ENCODE measurements at places on chromosomes 12 and 14.

DNA sequence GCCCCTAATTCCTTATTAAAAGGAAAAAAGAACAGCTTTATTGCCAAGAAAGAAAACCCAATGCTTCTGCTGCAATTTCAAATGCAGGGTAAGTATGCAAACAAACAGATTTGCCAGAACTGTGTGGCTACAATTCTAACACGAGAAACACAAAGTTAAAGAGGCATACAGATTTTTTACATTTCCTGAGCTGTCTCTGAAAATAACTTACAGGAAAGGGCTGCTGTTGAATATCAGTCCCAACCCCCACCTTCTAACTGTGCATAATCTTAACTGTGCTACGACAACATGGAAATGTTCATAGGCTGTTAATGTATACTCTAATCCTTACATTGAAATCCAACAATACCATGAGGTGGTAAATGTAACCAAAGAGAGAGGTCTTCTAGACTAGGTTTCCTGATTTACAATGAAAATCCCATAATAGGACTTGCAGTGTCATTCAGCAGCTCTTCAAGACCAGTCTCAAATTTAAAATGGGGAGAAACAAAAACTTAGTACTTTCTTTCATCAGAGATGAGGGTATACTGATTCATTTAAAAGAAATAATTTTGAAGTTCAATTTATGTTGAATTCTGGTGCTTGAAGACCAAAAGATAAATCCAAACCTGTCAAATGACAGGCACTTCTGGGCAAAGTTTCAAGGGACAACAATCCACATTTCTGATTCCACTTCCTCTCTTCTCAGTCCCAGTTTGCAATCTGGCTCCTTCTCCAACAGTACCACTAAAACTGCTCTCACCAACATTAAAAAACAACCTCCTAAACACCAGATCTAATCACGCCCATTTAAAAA, 14.4 kb downstream of the FGD6 start:
- no peak for DNase-seq

- DNase-seq, result no peak
These were observed 164.0 kb downstream of the NUAK1 start for GRCh38 chr12:105974738-105975137.

- no peak for DNase-seq
These were observed 13.6 kb upstream of the TBC1D30 start for GRCh38 chr12:64810831-64811230.

DNA sequence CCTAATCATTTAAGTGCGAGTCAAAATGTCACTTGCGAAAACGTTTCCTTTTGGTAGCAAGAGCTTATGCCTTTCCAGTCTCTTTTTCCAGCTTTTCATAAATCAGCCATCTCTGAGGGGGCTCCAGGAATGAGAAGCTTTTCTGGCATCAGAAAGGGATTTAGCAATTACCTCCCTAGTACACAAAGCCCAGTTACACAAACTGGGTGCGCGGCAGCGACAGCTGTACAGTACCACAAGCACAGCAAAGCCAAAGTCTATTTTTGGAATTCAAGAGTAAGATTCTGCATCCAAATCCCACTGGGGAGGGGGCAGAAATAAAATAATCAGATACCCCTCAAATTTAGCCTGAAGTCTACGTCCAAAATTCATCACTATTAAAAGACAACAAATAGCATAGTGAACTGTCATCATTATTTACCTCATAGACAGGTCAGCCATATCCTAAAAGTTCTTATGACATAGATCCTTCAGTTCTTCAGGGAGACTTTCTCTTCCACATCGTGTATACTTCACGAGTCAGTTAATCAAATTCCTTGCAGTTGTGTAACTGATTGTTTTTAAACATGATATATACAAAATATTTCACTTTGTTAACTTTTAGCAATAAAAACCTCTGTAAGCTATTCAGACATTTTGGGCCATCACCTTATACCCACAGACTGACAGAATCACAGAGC, 150.8 kb downstream of the TTC7B start:
- DNase-seq, result no peak

DNA sequence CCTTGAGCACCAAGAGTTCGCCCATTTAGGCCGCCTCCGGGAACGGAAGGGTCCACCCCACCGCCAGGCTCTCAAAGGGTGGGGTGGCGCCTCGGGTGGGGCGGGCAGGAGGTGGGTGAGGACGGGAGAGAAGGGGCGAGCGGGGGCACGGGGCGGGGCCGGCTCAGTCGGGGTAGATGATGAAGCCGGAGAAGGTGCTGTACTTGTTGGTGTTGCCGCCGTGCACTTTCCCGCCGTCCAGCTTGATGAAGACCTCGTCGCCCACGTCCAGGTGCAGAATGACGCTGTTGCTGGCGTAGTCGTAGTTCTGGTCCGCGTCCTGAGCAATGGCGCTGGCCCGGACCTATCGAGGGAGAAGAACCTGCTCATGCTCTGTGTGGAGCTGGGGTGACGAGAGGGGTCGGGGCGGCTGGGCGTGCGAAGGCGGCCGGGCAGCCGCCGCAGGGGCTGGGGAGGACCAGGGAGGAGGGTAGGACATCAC, 4.1 kb downstream of the C1QL4 start:
- no peak for DNase-seq

DNA sequence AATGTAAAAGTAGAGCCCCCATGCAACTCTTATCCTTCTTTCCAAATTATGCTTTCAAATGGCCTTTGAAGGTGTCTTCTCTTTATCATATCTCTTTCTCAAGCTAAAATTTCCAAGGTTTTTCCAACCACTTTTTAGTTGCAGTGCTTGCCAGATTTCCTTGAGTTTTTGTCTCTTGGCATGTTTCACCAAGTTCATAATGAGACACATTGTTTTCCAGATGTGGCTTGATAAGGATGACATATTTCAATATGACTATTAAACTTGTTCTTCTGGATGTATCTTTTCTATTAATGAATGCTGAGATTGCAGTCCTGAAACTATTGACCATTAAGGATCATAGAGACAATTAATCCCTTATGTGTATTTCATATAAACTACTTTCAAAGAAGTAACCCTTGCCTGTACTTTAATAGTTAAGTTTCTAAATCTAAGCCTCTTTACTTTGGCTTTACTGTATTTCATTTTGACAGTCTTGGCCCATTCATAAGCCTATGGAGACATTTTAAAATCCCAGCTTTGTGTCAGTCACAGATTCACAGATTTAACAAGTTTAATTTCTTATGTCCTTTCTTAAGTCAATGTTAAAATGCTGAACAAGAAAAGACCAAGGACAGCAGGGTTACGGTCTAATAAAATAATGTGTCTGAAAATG, 151.5 kb downstream of the LRFN5 start:
- no peak for DNase-seq

- no peak for DNase-seq
These were observed 74.0 kb downstream of the KIF21A start for GRCh38 chr12:39368891-39369290.

DNA sequence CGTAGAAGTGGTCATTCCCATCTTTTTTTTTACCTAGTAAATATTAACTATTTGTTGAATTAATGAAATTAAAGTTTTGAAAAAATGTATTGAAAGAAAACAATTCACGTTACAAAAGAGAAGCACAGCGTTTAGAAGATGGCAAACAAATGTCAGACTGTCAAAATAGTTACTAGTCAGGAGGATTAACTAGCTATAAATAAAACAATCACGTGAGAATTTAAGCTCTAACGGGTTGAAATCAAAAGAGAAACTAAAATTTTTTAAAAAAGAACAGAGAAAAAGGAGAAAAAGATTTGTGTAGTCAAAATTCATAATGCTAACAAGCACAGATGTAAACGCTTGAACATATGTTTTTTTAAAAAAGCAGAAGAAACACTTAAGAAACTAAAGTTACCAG, 26.4 kb downstream of the DDHD1 start:
- DNase-seq, result no peak

- DNase-seq, result no peak
These were observed 119.6 kb downstream of the GCH1 start for GRCh38 chr14:54782751-54783659.

- no peak for DNase-seq
These were observed 10.0 kb upstream of the CALCOCO1 start for GRCh38 chr12:53737093-53737808.

DNA sequence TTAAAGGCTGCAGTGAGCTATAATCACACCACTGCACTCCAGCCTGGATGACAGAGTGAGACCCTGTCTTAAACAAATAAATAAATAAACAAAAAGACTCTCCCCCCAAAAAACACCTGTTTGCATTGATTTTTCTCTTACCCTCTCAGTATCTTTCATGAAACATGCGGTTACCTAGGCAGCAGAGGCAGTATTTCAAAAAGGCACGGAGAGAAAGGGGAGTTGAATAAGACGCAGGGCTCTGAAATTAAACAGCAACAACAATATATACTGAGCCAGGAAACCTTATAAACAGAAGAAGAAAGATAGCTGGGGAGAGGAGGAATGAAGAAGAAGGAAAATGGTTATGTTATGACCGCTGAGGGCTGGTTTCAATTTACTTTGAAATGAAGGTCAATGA, 277.6 kb downstream of the BTG1 start:
- DNase-seq, result no peak

DNA sequence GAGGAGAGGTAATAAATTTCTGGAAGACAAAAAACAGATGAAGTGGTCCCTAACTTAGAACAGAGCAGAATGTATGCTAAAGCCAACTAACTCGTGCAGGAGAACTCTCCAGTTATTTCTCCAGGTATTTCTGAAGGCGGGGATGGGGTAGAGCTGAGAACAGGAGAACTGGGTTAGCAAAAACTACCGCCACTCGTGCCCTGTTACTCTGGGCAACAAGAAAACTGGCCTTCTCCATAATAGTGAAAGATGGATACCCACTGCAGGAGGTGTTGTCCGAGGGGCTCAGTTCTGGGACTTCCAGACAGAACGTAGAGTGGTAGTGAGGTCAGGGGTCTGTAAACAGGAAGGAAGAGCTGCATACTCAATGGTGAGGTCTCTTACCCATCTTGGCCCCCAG, 187.3 kb upstream of the FRMD6 start:
- no peak for DNase-seq

GRCh38 chr12:104910196-104910840, 47.8 kb downstream of the SLC41A2 start:
- peak; percentile 13 for DNase-seq

DNA sequence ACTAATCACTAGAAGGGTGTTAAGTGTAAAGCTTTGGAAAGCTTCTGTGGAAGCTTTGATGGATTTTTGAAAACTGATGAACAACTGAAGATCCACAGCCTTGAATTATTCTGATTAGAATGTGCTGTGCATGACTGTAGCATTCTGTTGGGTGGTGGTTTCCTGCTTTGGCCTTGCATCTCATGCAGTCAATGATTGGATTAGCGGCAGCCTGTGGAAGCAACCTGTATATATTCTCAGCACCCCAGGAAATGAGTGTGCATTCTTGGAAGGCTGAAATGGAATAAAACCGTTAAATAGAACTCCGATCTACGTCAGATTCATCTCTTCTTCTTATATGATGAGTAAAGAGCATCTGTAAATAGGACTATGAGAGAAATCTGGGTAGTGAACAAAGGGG, 120.2 kb downstream of the SLC16A7 start:
- no peak for DNase-seq

DNA sequence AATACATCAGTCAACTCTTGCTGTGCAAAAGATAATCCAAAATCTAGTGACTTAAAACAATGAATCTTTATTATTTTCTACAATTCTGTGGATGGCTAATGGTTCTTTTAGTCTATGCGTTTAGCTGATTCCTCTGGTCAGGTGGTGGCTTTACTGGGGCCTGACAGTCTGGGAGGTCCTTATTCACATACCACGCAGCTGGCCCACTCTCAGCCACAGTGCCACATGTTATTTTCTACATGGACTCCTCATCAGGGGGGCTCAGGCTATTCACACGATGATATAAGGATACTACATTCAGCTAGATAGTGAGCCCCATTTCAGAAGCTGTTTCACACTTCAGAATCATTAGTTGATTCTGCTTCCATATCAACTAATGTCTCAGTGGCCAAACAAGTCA, 287.5 kb upstream of the MGAT4C start:
- no peak for DNase-seq

DNA sequence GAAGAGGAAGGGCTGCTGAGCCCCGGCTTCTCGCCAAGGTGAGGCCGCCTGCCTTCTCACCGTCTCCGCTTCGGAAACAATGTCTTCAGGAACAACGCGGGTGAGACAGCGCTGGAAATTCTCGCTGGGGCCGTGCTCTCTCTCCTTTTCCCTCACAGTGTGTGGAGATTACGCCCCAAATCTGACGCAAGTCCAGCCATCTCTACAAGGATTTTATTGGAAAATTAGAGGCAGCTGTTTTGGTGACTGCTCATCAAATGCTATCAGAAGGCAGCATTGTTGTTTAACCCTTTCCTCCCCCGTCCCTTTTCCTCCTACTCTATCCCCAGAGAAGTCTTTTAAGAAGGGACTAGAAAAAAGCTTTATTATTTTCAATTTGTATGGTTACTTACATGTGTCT, 53.5 kb downstream of the PIWIL1 start:
- no peak for DNase-seq

GRCh38 chr14:100421756-100422470, 98.8 kb downstream of the SLC25A47 start:
- no peak for DNase-seq

DNA sequence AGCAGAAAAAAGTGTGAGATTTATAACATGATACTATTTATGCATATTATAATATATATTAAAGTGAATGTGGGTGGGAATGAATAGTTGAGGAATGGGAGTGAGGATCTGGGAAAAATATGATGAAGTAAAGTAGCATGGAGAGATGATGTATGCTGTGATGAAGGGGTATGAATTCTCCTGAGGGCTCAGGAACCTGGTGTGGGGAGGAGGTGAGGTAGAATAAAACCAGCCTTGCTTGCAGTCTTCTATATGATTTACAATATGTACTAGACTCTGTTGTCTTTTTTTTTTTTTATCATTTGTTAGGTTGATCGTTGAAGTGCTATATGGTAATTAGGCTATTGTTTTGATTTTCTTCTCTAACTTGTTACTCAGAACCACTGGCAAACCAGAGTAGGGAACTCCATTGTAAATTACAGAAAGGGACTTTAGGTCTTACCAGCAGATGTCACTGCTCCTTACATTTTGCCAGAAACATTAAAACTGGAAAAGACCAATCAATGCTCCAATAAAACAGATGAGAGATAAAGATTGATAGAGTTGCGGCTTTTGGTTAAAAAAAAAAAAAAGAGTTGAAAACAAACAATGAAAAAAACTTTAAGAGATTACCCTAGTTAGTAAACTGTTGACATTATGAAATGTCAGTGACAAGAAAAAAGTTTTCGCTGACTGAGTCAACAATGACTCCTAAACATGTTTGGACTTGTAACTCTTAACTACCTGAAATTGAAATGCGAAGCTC, 39.9 kb downstream of the ATL1 start:
- DNase-seq, result peak; percentile 29

DNA sequence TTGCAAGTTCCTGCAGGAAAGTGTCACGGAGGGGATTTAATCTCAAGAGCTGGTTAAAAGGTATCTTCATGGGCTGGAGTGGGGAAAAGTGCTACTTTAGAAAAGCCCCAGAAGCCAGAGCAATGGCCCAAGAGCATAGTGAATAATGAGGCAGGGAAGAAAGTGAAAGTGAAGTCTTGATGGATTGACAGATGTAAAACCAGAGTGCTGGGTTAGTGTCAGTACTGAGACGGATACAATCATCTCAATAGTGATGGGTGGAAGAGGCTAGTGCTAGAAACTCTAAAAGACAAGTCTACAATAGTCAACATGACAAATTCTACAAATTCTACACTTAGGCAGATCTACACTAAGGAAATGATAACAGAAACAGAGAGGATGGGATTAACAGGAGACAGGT, 68.1 kb downstream of the CIT start:
- DNase-seq, result no peak

Data from AG09309 (cell line).